ENCODE measurements at places on chromosomes 16 and 17.

- DNase-seq: no peak
Observed at GRCh38 chr16:12527071-12527470, 276.6 kb downstream of the CPPED1 start.

- no peak for DNase-seq
Observed at GRCh38 chr17:17384291-17384615, 81.1 kb downstream of the NT5M start.

DNA sequence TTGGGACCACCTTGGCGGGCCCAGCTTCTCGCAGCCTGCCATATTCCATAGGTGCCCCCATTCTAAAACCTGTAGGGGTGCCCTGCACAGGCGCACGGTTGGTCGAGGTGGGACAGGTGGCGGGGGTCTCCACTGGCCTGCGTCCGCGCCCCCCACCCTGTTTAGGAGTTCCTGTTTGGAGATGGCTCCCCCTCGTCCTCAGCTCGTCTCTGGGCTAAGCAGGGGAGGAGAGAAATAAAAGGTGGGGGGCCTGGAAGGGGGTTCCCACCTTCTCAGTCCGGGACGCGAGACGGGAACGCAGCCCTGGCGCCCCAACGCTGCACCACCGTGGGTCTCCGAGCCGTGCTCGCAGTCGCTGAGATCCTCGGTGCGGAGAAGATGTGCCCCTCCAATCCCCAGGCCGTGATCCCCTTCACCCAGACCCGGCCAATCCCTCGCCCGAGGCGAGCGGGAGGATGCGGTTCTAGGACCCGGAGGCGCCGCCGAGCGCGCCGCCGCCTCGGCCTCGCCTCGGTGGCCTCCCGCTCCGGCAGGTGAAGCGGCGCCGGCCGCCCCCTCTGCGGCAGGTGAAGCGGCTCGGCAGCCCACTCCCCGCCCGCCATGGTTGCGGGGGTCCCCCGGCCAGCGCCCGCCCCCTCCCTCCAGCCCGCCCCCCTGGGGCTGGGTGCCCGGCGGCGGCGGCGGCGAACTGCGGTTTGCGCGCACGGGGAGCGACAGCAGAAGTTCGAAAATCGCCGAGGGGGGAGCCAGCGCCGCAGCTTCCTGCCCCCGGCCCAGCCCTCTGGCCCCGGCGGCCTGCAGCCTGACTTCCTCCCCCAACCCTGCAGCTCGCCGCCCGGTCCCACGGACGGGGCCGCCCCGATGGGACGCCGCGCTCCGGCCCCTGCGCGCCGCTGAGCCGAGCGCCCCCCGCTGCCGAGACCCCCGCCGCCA lies at the start of gene FMNL1:
Gene FMNL1 (plus strand): TSS at position 805 of the 933 bp plus-strand sequence. CDS start 240 bp downstream, outside the sequence.
- DNase-seq: no peak

DNA sequence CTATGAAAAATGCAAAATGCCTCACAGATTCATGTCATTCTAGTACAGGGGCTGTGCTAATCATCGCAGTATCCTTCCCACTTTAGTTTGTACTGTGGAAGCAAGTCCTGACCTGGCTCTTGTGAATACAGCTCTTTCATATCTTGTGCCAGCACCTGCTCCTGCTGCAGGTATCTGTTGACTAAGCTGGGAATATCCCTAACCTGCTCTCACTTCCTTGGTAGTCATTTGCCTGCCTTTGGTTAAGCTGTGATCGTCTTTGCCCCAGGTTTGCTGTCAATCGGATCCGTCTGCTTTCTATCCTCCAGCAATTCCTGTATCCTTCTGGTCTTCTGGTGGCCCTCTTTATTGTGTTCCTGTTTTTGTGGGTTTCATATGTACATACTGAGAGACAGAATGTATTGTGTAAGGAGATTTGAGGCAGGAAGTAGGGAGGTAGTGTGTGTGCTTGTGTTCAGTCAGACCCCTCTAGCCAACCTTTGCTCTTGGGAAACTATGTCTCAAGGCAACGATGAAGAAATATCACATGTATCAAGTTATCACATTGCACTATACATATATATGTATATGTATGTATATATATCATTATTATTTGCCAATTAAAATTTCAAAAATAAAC lies 7.7 kb upstream of the GINS3 start:
- no peak for DNase-seq

DNA sequence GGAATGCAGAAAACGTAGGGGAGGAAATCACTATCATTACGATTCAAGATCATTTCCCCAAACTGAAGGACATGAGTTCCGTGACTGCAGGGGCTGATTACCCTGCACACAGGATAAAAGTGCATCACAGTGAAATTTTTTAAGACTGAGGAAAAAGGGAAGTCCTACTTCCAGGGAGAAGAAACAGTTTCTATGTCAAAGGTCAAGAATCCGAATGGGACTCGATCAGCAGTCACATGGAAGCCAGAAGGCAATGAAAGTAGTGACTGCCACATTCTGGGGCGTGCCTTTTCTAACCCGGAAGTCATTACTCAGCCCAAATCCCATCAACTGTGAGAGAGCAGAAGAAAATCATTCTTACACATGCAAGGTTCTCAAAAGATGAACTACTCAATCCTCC lies 12.1 kb downstream of the ZZEF1 start:
- DNase-seq: no peak

DNA sequence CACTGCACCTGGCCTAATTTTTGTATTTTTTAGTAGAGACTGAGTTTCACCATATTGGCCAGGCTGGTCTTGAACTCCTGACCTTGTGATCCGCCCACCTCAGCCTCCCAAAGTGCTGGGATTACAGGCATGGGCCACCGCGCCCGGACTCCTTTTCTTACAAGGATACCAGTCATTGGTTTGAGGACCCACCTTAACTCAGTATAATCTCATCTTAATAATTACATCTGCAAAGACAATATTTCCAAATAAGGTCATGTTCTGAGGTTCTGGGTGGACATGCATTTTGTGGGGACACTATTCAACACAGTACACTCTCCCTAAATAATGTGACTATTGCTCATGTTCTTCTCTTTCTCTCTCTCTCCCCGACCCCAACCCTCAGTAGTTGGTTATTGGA lies 63.7 kb downstream of the ERCC4 start:
- DNase-seq: no peak

Measured in CMK (cell line).